ENCODE measurements at places on chromosomes 2 and 18.

- DNase-seq = no peak
Measured at GRCh38 chr18:63043516-63043915, 276.1 kb downstream of the BCL2 start.

GRCh38 chr2:183859129-183859528 lies 734.9 kb downstream of the NUP35 start:
- DNase-seq = no peak

GRCh38 chr2:33215299-33215698 lies 261.1 kb upstream of the RASGRP3 start:
- no peak for DNase-seq

- DNase-seq = no peak
Measured at GRCh38 chr18:62069556-62069955, 117.3 kb downstream of the PIGN start.

DNA sequence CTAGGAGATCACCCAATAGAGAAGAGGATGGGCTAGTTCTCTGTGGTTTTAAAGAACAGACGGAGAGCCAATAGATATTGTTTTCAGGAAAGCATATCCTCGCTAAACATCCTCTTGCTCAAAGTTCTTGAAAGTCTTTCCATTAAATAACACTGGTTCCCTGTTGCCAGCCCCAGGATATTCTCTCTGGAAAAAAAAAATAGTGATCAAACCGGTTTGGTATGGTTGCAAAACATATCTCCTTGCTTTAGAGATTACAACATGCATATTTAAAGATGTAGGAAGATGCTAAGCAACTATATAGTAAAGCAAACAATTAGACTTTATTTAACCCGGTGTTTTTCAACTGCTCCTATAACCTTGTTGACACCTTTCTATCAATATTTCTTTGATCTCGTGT lies 211.4 kb downstream of the CMPK2 start:
- no peak for DNase-seq

DNA sequence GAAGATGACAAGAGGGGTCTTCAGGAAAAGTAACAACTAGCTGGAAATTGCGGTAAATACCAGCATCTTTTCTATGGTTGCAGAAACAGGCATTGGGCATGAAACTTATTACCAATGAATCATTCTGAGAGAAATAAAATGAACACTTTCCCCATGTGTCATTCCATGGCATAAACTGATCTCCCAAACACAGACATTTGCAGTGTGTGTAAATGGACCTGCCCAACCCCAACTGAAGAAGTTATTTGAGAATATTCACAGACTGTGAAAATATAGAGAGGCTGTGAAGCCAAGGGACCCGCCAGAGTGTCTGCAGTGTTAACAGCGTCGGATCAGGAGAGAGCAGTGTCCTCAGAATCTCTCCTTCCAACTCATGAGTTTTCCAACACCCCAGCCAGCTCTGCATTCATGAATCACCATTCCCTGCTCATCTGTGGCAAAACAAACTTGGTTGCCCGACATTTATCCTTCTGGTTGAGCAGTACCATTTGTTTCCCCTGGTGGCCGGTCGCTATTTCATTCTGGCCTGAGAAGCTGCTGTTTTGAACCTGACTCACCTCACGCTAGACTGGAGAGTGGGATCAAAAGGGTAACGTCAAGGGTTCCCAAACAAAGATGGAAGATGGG lies 238.4 kb downstream of the PID1 start:
- no peak for DNase-seq

GRCh38 chr2:175282300-175282699 lies 100.8 kb upstream of the ATP5MC3 start:
- DNase-seq = no peak

DNA sequence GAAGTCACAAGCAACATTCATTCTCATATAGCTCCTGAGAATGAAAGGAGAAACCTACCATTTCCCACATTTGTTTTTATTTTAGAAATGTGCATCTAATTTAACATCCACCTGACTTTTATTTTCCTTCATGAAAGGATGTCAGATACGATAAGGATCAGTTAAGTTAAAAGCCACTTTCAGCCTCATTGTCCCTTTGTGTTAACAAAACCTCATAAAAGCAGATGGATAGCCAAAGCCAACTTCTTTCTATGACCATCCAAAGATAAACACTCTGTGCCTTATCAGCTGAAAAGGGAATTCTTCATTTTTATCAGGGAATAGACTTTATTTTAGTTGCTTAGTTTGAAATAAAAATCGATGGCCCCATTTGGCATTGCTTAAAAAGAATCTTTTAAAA lies 25.7 kb upstream of the RIT2 start:
- no peak for DNase-seq

- DNase-seq = no peak
Measured at GRCh38 chr2:233824373-233824772, 30.0 kb downstream of the HJURP start.

GRCh38 chr18:34795070-34795732 lies 85.1 kb downstream of the DTNA start:
- no peak for DNase-seq

DNA sequence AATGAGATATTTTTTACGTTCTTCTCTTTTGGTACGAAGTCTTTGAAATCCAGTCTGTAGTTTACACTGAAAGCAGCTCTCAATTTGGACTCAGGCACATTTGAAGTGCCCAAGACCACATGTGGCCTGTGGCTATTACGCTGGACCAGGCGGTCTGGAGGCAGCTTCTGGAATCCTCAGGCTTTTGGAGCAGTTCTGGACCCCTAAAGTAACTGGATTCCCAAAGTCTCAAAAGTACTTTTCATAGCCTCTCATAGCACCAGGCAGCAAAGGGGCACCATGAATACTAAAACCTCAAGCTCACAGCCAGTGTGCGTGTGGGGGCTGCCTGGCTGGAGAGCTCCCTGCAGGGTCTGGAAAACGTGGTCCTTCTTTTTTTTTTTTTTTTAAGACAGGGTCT lies 119.0 kb downstream of the SMAD7 start:
- no peak for DNase-seq

DNA sequence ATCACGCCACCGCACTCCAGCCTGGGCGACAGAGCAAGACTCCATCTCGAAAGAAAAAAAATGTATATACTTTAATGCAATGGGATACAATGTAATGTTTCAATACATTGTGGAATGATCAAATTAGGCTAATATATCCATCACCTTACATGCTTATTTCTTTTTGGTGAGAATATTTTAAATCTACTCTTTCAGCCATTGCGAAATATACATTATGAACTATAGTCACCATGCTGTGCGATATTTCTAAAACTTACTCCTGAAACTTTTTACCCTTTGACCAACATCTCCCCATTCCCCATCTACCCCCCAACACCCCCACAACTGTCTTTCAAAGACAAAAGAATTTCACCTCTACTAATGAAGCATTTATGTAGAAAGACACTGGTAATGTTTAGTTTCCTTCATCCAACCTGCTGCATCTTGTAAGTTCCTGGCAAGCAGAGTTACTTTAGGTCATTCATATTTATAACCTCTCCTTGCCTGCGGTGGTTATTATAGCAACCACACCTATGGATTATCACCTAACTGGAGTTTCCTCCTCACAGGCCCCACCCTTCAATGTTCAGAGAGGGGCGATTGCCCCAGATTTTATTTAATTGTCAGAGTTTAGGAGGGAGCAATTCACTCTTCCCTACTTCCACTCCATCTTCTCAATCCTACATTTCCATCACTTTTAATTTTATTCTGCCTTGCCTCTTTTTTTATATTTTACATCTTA lies 1.2 kb upstream of the ME2 start:
- DNase-seq = no peak

GRCh38 chr2:40440835-40441234 lies 11.1 kb downstream of the SLC8A1 start:
- DNase-seq = no peak

DNA sequence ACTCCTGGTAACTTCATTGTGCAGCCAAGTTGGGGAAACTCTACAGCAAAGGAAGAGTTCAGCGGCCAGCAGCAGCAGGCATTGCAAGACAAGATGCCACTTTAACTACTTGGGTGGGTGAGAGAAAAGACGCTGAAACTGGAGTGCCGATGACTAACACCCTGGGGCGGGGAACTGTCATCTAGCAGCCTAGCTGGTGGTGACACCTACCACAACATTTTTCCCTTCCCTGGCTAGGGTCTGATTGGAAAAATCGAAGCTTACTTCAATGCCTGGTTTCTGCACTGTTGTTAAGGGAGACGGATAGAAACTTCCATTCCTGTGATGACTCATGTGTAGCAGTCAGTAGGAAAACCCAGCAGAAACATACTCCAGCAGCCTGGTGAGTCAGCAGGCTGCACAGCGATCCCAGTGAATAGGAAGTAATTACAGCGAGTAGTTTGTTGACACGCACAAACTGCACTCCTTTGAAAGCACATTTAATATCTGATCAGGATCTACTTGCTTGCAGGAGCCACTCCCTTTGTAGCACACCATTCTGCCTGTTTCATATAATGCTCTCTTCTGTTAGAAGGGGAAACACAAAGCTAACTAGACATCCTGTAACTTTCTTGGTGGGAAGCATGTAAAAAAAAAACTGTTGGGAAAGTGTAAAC lies 62.1 kb upstream of the MAPRE2 start:
- DNase-seq = peak; percentile 63

DNA sequence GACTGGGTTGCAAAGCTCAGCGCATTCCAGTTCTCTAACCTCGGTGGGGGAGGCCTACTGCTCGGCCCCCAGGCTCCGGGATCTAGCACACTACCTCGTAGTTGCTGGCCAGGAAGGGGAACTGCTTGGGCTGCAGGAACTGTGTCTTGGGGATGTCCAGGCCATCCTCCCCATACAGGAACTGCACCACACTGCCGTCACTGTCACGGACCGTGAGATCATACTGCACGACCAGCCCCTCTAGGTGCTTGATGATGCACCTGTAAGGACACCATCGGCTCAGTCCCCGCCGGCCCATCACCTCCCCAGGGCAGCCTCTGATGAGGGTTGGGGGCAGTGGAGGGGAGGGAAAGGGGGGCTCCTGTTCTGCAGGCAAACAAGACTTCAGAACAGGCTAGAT lies 61.6 kb downstream of the POLR1A start:
- no peak for DNase-seq

DNA sequence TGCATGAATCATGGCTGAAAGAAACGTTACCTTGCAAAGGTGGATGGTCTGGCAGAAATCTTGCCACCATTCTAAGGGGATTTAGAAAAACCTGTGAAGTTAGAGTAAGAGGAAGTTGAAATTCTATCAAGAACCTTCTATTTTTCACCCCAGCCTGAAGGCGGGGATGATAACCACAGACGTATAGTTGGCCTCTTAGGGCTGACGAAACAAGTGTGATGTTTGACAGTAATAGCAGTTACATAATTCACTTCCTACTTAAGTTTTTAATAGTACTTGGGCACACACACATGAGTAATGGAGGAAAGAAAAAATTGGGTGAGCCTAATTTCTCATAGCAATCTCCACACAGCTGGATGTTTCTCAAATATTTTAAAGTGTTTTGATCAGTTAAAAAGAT lies 336.6 kb upstream of the SALL3 start:
- DNase-seq = peak; percentile 49

DNA sequence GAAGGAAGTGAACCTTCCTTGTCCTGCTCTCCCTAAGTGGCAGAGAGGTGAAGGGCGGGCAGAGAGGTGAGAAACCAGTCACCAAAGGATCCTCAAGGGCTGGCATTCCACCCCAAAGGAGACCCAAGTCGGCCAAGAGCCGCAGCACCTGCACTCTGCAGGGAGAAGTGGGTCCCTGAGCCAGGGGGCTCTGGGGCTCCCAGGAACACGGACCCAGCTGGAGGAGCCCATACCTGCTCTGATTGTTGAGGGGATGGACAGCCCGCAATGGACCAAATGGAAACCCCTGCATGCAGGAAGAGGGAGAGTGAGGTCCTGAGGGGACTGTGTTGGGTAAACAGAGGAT lies 233.3 kb downstream of the ATAD2B start:
- DNase-seq = no peak

- DNase-seq = no peak
Measured at GRCh38 chr2:191050640-191050987, 36.6 kb upstream of the STAT1 start.

- DNase-seq = no peak
Measured at GRCh38 chr2:62597323-62597722, 91.3 kb upstream of the TMEM17 start.

- no peak for DNase-seq
Measured at GRCh38 chr18:62576845-62577512, 54.2 kb downstream of the ZCCHC2 start.

DNA sequence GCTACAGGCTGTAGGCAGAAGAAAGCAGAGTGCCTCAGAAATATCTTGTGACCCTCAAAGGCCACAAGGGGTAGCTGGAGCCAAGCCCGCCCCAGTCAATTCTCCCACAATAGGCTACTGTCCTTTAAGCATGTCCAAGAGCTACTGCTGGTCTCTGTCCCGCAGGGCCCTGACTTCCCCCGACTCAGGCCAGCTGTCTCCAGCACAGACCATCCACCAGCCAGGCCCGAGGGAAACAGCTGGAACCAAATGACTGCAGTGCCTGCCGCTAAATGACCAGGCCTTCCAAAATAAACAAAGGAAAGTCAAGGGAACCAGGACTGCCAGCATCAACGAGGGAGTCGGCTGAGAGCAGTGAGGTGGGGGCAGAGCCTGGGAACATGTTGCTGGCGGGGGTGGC lies 36.7 kb downstream of the MCFD2 start:
- no peak for DNase-seq

DNA sequence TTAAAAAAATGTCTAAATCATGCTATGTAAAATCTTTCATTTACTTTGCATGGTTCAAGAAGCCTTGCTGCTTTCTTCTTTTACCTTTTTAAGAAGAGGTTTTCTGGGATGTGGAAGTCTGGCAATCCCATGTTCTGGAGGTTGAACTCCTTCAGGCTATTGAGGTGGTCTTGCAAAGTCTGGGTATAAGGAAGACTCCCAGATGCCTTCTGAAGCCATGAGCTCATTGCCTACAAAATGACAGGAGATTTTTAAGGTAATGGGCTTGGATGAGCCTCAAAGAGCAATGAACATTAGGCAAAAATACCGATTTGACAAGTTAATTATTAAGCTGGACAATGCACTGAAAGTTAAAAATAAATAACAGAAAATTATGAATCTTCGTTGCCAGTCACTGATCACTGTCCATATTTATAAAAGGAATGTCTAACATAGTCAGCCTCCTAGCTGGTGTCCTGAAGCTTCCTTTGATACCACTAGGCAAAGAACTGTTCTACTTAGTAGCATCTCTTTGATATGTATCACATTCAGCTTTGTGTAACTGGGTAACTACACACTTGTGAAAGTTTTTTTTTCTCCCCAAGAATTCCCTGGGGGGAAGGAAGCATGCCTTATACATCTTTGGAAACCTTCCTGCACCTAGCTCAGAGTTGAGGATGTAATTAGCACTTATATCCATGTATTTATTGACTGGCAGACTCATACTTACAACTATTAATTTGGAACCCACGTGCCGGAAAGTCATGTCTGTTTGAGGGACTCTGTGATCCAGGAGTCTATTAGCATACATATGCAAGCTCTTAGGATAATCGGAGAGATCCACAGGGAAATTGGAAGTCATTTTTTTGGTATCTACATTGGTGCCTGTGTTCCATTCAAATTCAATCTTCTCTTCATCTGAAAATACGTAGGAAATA lies 29.3 kb downstream of the APOB start:
- no peak for DNase-seq
